ENCODE measurements at places on chromosomes 4 and X.

DNA sequence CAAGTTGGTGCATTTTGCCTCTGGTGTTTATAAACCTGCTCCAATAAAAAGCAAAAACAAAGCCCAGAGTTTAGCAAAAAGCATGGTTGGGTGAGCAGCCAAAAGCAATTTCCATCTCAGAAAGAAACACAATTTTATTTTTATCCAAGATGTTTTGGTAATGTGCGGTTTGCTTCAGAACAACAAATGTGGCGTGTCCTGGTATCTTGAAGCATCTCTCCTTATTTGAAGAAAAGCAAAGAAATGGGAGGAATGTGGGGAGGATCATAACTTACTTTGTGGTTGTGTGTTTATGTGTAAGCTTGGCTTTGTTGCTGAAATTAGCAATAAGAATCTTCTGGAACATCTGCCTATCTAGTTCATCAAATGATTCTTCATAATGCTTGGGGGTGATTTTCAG is 88.3 kb upstream of the DDX3X start:
- no peak for DNase-seq

DNA sequence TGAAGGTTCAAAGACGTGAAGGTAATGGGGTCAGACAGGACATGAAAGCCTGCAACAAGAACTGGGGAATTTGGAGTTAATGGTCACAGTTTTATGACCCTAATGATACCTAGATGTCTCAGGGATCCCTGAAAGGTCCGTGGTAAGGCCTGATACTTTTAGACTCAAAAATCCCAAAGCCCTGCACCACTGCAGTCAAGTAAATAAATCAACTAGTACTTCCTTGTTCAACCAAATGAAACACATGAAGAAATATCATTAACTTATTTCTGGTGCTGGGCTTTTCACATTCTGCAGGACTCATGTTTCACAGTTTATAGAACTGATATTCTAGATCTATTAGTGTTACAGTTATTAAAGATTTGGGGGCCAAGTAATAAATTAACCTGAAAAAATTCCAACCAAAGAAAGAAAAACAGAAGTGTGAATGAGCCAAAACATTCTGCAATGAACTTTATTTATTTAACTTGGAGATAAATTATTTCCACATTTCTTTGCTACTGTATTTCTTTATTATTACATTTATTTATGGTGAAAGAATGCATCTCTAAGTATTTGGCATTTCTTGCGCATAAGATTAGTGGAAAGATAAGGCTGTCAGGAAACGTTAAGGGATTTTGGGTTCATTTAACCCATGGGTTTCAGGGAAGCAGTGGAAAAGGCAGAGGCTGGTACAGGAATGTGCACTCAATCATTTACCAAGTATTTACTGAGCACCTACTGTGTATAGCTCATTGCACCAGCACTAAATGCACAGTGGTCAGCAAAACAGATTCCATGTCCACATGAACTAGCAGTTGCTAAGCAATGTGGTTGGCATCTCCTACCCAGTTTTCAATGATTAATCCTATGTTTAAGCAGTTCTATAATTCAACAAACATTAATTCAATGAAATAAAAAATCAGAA is 8.7 kb downstream of the WDFY3 start:
- DNase-seq: no peak

GRCh38 chr4:122584519-122584918 is 36.3 kb downstream of the IL21 start:
- DNase-seq: peak; percentile 19

- DNase-seq: no peak
These were observed 55.4 kb downstream of the NOP14 start for GRCh38 chr4:2907706-2908293.

DNA sequence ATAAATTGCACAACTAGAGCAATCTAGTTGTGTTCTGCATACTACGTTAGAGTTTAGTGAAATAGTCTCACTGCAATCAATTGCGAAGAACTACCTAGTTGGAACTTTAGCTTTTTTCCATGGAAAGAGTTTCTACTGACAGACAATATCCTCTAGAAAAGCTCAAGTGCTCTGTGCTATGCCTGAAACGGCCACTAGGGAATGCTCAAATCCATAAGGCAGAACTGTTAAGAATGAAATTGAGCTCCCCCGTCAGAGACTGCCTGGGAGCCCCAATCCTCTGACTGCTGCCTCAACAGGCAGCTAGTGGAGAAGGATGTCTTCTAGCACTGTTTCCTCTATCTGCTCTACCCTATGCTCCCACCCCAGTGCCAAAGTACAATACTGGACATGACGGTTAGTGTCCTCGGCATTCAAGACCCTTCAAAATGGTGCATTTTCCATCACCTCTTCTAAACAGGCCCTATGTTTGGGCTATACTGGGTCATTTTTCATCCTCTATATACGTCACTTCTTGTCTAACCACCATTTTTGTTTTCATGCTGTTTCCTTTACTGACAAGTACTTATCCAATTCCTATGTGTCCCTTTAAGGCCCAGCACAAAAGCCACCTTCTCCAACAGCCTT is 35.3 kb downstream of the FRMD7 start:
- peak; percentile 5 for DNase-seq

DNA sequence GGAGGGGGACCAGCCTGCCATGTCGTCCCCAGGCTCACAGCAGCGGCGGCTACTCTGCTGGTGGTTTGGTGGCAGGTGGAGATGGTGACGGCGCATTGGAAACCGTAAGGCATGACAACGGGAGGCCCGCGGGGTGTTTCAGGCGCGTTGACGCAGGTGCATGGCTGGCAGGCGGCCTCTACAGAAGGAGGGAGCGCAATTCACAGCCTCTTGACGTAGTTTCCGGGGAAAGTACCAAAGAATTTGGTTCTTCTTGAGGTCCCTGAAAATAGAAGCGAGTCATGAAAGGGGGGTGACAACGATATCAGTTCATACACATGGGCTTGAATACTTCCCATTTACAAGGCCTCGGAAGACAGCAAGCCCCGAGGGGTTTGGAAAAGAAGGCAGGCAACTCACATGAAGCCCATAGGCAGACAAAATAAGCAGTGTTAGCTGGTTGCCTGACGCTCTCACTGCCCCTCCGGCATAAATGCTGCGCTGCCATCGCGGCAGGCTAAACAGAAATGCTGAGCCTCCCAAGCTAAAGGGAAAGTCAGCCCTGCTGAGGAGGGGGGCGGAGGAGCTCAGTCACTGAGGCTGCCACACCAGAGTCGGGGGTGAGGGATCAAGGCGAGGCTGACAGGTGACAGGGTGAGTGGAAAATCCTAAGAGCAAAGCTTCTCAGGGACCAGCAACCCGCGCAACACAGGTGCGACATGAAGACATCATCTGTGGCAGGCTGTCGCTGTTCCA is 52.3 kb upstream of the PDLIM3 start:
- peak; percentile 30 for DNase-seq

DNA sequence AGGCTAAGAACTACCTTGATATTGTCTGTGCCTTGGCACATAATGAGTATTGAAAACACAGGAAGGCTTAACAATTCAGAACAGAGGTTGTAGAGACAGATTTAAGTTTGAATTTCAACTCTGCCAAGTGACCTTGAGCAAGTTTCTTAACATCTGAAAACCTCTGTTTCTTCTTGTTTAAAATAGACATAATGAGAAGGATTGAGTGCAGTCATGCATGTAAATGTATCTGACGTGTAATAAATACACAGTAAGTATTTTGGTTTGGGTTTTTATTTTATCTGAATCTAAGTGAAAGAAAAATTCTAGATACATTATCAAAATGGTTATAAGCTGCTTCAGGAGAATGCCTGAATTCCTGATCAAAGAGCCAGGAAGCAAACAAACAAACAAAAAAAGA is 111.9 kb downstream of the ANXA5 start:
- no peak for DNase-seq

GRCh38 chr4:158571736-158572135 is 50.1 kb downstream of the RXFP1 start:
- DNase-seq: no peak

GRCh38 chr4:83269256-83269655 is 15.3 kb downstream of the COQ2 start:
- DNase-seq: no peak

DNA sequence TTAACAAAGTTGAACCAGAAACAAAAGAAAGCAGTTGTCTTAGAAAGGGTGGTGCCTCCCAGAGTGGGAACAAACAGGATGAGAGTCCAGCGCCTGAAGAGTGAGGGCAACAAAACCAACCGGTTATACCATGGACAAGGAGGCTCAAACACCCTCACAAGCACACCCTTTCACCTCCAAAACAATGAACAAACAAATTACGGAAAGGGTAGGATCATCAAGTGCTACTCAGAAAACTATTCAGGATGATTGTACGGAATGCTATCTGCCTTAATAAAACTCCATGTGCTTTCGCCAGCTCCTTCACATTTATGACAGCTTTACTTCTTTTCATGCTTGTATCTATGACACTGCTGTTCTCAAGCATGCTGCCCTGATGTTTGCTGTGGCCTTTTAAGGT is 26.8 kb downstream of the SLC39A8 start:
- DNase-seq: no peak

GRCh38 chrX:15233416-15234015 is 36.4 kb downstream of the ASB9 start:
- no peak for DNase-seq

DNA sequence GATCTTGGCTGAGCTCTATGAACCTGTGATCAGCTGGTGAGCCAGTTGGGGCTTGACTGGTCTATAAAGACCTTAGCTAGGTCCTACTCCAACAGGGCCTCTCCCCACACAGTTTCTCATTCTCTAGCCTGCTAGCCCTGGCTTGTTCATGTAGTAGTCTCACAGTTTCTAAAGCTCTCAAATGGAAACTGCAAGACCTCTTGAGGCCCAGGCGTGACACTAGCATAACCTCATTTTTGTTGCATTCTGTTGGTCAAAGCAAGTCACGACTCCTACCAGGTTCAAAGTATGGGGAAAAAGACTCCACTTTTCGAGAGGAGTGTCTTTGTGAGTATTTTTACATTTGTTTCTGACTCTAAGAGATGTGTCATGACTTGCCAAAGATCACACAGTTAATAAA is 50.9 kb downstream of the CEP44 start:
- no peak for DNase-seq

DNA sequence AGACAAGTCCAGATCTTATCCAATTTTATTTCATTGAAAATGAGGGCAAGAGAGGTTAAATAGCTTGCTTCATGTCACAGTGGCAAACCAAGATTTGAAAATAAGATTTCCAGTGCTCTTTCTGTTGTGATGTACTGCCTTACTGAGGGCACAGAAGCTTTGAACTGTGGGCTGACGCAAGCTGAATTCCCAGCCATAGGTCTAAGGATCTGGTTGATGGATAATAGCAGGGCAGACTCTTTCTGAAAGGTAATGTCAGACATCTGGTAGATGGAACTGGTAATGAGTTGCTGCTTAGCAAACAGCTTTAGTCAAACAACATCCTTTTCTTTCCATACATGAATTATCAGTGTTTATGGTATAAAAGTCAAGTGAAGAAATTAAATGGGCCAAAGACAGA is 193.9 kb upstream of the RASGEF1B start:
- DNase-seq: no peak

DNA sequence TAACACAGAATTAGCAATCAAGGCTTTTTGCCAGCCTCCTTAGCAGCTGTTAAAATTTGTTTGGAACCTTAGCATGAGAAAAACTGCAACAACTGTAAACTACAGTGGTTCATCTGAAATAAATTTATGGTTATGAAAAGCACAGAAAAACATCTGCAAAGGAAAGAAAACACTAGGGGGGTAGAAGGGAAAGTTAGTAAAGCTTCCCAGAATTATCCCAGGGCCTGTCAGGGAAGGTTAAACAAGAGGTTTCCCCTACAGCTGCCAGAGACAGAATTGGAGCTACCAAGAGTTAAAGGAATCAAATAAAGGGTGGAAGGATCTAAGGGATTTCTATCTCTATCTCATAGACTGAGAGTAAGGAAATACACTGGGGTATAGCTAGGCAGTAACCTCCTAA is 234.7 kb upstream of the DIAPH2 start:
- no peak for DNase-seq

DNA sequence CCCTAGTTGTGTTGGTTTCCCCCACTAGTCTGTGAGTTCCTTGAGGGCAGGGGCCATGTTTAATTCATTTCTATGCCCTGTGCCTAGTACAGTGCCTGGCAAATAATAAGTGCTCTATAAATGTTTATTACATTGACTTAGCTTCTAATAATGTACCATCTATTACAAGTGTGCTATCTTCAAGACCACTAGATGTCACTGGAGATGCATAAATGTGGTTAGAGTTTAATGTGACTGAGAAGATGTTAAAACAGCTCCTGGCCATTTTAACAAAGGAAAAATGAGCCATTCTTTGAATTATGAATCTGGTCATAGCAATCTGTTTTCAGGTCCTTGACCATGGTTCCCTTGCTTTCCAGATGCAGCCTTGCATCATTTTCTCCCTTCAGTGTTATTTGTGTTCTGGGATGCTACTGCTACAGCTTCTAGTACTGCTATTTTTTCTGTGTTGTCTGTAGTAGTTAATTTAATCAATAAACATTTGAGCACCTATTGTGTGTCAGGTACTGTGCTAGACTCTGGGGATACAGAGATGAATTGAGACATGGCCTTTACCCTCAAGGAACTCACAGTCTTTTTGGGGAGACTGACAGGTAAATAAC is 43.2 kb downstream of the SLC9A6 start:
- no peak for DNase-seq

DNA sequence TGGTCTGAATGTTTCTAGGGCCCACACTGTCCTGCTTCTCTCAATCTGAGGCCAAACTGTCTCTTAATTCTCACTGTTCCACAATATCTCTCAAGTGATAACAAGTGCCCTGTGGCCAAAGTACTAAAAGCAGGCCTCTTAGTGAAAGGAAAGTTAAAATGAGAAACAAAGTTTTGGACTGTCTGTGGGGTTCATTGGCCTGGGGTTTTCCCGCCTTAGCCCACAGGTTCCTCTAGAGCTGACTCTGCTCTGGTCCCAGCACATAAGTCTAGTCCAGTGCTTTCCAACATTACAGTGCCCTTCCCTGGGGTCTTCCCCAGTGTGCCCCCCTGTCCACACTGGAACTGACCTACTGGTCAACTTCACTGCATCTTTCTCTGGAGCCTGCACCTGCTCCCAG is 6.3 kb downstream of the MAGEB1 start:
- DNase-seq: no peak

DNA sequence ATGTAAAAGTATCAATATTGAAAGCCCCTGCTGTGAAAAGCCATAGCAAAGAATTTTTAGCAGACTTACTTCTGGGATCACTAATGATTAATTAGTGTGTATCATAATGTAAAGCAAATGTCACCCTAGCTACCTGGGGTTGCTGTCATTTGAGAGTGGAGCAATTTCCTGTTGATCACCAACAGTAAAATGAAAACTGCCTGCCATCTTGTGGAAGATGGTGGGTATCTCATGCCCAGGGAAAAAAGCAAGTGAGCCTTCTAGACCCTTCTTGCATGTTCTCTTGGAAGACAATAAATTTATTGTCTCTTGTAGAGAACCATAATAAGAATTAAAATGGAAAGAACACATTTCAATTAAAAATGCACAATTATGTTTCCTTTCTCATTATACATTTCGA is 360.2 kb downstream of the ZIC3 start:
- no peak for DNase-seq

GRCh38 chr4:57691370-57691769 is 581.2 kb upstream of the IGFBP7 start:
- DNase-seq: no peak
